ENCODE measurements at places on chromosomes 7 and 10. TPM values are rescaled to one million over a fixed set of nuclear protein-coding genes. Genes with fewer than 3 reads are reported as not detected.

Gene AKR1C3
- polyA plus RNA-seq = 31.7 TPM

Gene CYP2W1
- polyA plus RNA-seq = 41.0 TPM

Gene NPY4R
- not detected for polyA plus RNA-seq

Gene ACSL5
- 4.9 TPM for polyA plus RNA-seq

Gene UCMA
- not detected for polyA plus RNA-seq

Gene OR2A1
- 0.16 TPM for polyA plus RNA-seq

Gene GRID2IP
- 0.11 TPM for polyA plus RNA-seq

Gene TRPV5
- not detected for polyA plus RNA-seq

Gene C10orf67
- 0.13 TPM for polyA plus RNA-seq

Gene SPDYE5
- polyA plus RNA-seq = 0.24 TPM

Gene PRRT4
- polyA plus RNA-seq = 7.5 TPM

Gene GIMAP6
- polyA plus RNA-seq = 9.9 TPM

Gene SLC13A1
- not detected for polyA plus RNA-seq

Gene RBM17
- 101 TPM for polyA plus RNA-seq

Data from adrenal gland (tissue), 19 donors.